ENCODE measurements at places on chromosomes 7 and 10. TPM values are rescaled to one million over a fixed set of nuclear protein-coding genes. Genes with fewer than 3 reads are reported as not detected.

STEAP1 gene
- total RNA-seq: 3.3 TPM

GNGT1 gene
- not detected for total RNA-seq

UCMA gene
- total RNA-seq: not detected

ADAM8 gene
- total RNA-seq: 41.7 TPM

FZD8 gene
- 20.0 TPM for total RNA-seq

SLC26A5 gene
- 1.3 TPM for total RNA-seq

TAS2R3 gene
- total RNA-seq: 4.3 TPM

AGAP5 gene
- total RNA-seq: 10.5 TPM

TCERG1L gene
- total RNA-seq: 0.10 TPM

DKK1 gene
- 11.7 TPM for total RNA-seq

NPTX2 gene
- total RNA-seq: 1.3 TPM

SP8 gene
- total RNA-seq: not detected

OR6B1 gene
- not detected for total RNA-seq

NUTM2E gene
- 0.57 TPM for total RNA-seq

IL6 gene
- 16.6 TPM for total RNA-seq

CRTAC1 gene
- total RNA-seq: 123 TPM

DPYSL4 gene
- 1.1 TPM for total RNA-seq

PDK4 gene
- 113 TPM for total RNA-seq

STK32C gene
- 4.8 TPM for total RNA-seq

CXCL12 gene
- 61.6 TPM for total RNA-seq

SLC39A12 gene
- 0.34 TPM for total RNA-seq

SH3PXD2A gene
- total RNA-seq: 30.2 TPM

BLNK gene
- total RNA-seq: 17.8 TPM

IDI1 gene
- 100 TPM for total RNA-seq

PPP1R17 gene
- not detected for total RNA-seq

NACAD gene
- total RNA-seq: 1.1 TPM

BEND7 gene
- total RNA-seq: 57.6 TPM

HMX3 gene
- not detected for total RNA-seq

LRGUK gene
- total RNA-seq: 1.2 TPM

FOXP2 gene
- total RNA-seq: 24.1 TPM

ATOH7 gene
- total RNA-seq: not detected

JCAD gene
- 83.7 TPM for total RNA-seq

CEP55 gene
- total RNA-seq: 1.3 TPM

CACNB2 gene
- total RNA-seq: 2.7 TPM

Data from upper lobe of left lung (tissue), 6 donors.